ENCODE measurements at places on chromosomes 4 and X. TPM values are rescaled to one million over a fixed set of nuclear protein-coding genes. Genes with fewer than 3 reads are reported as not detected.

AADAT gene
- total RNA-seq = not detected

GRCh38 chr4:150173432-150173861, 95.2 kb downstream of the DCLK2 start:
- DNase-seq = no peak
- peaks cover 5% of the 10 kb centered on the region for H3K27me3 ChIP-seq
- H3K36me3 ChIP-seq = no peaks in the 10 kb centered on the region
- H3K4me1 ChIP-seq = no peaks in the 10 kb centered on the region
- H3K4me3 ChIP-seq = no peak overlapping the region

DNA sequence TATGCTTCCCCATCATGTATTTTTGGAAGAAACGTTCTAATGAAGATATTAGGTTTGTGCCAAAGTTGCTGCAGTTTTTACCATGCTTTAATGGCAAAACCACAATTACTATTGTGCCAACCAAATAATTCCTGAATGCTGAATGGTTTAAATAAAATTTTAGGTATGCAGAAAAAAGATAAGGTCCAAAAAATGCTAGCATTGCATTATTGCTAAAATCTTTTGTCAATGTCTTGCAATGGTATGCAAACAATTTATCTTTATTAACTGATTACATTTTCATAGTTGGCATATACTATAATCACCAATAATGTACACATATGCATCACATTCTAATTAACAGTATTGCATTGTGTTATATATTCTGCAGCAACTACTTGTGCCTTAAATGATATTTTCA, 1657.4 kb upstream of the IGFBP7 start:
- no peak overlapping the region for H3K4me3 ChIP-seq
- H3K27ac ChIP-seq = no peak overlapping the region
- H3K4me1 ChIP-seq = no peaks in the 10 kb centered on the region
- H3K27me3 ChIP-seq = no peaks in the 10 kb centered on the region
- H3K36me3 ChIP-seq = no peaks in the 10 kb centered on the region
- no peak for DNase-seq

DNA sequence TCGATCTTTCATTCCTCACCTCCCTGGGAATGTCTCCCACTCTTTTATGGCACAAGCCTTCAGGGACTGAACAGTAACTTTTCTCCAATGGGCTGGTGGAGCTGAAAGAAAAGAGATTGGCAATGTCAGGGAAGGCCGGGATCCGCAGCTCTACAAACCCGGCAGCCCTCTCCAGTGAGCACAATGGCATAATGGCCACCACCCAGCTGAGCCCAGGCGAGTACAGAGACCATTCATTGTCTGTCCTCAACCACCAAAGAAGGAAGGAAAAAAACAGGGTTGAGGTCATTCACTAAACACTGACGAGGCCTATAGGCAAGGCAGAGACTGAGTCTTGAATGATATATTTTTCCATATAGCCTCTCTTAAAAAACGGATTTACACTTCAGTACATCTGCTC, 3.6 kb downstream of the GEMIN8 start:
- H3K4me3 ChIP-seq = no peak overlapping the region
- no peak for DNase-seq
- no peaks in the 10 kb centered on the region for H3K27me3 ChIP-seq
- H3K36me3 ChIP-seq = peaks cover 1% of the 10 kb centered on the region

GRCh38 chr4:79652232-79652631, 244.2 kb upstream of the GK2 start:
- no peaks in the 10 kb centered on the region for H3K36me3 ChIP-seq
- peaks cover 2% of the 10 kb centered on the region for H3K27me3 ChIP-seq
- peaks cover 3% of the 10 kb centered on the region for H3K4me1 ChIP-seq
- no peak overlapping the region for H3K4me3 ChIP-seq
- H3K27ac ChIP-seq = no peak overlapping the region

GRCh38 chrX:66164470-66164869, 423 bp downstream of the HEPH start:
- no peak overlapping the region for H3K4me3 ChIP-seq
- H3K27ac ChIP-seq = no peak overlapping the region
- H3K27me3 ChIP-seq = no peaks in the 10 kb centered on the region
- H3K36me3 ChIP-seq = no peaks in the 10 kb centered on the region
- H3K4me1 ChIP-seq = no peaks in the 10 kb centered on the region

- H3K4me3 ChIP-seq = no peak overlapping the region
- no peaks in the 10 kb centered on the region for H3K27me3 ChIP-seq
- H3K36me3 ChIP-seq = no peaks in the 10 kb centered on the region
- H3K4me1 ChIP-seq = peaks cover 13% of the 10 kb centered on the region
- no peak overlapping the region for H3K27ac ChIP-seq
These were observed 442.8 kb downstream of the BCOR start for GRCh38 chrX:39654952-39655351.

MAGEA6 gene
- not detected for total RNA-seq

GRCh38 chr4:149531861-149532260, 283.8 kb downstream of the IQCM start:
- no peaks in the 10 kb centered on the region for H3K36me3 ChIP-seq
- no peak overlapping the region for H3K4me3 ChIP-seq
- no peak for DNase-seq
- H3K27ac ChIP-seq = no peak overlapping the region
- H3K4me1 ChIP-seq = no peaks in the 10 kb centered on the region

ADH1A gene
- not detected for total RNA-seq

DCK gene
- total RNA-seq = 34.1 TPM
